Muscle of arm (tissue), 14 donors: ENCODE measurements at places on chromosomes 4 and X.

- DNase-seq = no peak
Observed at GRCh38 chr4:26204911-26205370, 115.9 kb upstream of the RBPJ start.

DNA sequence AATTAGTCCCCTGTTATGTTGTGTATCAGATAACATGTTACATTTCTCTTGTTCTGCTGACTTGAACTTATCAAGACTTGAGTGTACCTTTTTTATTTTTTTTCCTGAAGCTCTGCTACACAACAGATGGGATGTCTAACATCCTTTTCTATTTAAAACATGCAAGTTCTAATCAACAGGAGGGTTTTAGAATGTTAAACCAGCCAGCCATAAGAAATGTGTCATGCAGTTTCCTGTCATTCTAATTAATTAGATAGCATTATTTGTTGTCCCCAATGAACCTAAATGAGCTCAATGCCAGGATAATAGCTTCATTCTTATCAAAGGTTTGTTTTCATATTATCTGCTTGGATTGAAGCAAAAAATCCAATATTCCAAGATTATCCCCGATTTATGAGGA, 958.2 kb downstream of the PCDH7 start:
- no peak for DNase-seq

- DNase-seq = no peak
Observed at GRCh38 chr4:134132086-134132783, 69.4 kb downstream of the PABPC4L start.

GRCh38 chr4:95432466-95432865, 116.3 kb downstream of the UNC5C start:
- DNase-seq = no peak

GRCh38 chrX:124476562-124476961, 130.2 kb downstream of the SH2D1A start:
- DNase-seq = no peak

- no peak for DNase-seq
Observed at GRCh38 chr4:128347930-128348660, 60.5 kb upstream of the PGRMC2 start.

GRCh38 chr4:48949086-48949485, 37.0 kb upstream of the CWH43 start:
- no peak for DNase-seq

- no peak for DNase-seq
Observed at GRCh38 chrX:17919896-17920446, 58.9 kb upstream of the RAI2 start.

- DNase-seq = no peak
Observed at GRCh38 chr4:83040269-83040668, 5.3 kb downstream of the COPS4 start.

GRCh38 chrX:48558271-48558670, 16.0 kb upstream of the RBM3 start:
- no peak for DNase-seq
